ENCODE measurements at places on chromosomes 6 and 20.

DNA sequence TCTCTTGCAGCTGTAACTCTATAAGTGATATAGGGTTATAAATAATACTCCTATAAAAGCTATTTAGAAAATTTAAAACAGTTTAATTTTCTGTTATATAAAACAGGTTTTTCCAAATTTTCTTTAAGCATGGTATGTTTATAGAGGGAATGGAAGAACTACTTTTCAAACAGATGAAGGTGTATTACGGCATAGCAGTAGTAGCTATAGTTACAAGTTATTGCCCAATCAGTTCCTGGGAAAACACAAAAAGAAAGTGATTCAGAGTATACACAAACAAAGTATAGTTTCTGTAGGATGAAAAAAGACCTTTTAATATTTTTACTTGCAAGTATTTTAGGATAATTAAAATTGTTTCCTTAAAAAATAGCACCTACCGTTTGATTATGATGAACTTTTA lies 9.8 kb downstream of the SLC17A5 start:
- no peak for DNase-seq

DNA sequence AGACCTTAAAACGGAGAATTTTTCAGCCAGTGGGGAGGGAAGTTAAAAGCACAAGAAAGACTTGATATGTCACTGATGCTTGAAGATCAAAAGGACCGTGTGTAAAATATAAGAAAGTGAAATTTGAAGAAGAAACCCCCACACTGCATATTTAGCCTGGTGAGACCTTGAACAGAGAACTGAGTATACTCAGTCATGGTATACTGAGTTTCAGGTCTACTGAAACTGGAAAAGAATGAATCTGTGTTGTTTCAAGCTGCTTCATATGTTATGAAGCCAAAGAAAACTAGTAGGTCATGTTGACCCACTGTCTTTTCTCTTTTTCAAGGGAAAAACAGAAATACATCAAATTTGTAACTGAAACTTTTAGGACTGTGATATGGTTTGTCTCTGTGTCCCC lies 443.8 kb upstream of the GJE1 start:
- DNase-seq = no peak

DNA sequence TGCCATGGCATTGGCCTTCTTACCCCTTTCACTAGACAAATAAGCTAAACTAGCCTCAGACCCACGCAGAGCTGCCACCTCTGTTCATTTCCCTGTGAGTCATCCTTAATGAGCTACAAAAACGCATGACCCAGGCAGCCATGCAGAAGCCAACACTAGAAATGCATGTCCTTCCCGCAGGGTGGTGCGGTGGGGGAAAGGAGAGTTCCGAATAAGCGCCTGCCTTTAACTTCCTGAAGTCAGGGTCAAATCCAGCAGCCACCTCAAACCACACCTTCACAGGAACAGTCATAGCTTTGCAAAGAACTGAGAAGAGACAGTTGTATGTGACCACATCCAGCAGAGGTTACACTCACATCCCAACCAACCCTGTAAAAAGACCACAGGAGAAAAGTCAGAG lies 40.4 kb downstream of the IRF4 start:
- no peak for DNase-seq

DNA sequence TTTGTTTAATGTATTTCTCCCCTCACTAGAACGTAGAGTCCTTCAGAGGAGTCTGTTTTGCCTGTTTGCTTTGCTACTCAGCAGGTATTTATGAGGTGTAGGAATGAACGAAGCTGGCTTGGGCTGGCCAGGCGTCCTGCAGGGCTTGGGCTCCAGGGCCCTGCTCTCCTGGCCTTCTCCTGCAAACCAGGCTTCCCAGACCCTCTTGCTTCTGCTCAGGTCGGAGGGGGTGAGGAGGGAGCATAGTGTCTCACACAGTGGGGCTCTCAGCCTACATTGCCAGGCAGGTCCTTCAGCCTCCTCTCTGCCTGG lies 24.6 kb upstream of the MLN start:
- no peak for DNase-seq

GRCh38 chr20:62531046-62531838 lies 55.4 kb upstream of the GATA5 start:
- no peak for DNase-seq

DNA sequence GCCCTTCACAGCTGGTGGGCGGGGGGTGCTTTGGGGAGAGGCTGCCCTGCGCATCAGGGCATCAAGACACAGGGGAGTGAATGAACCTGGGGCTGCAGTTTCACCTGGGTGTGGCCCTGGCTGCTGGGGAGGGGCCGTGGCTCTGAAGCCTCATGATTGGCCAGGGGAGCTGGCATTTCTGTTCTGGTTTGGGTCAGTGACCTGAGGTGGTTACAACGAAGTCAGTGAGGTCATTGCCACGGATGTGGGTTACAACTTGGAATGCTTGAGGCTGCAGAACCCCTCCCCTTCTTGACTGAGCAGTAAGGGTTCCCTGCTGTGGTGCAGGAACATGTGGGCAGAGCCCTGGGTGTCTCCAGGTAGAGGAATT lies 3.0 kb downstream of the TCEA2 start:
- DNase-seq = peak; percentile 50

GRCh38 chr6:53703047-53703446 lies 37.5 kb upstream of the KLHL31 start:
- no peak for DNase-seq

DNA sequence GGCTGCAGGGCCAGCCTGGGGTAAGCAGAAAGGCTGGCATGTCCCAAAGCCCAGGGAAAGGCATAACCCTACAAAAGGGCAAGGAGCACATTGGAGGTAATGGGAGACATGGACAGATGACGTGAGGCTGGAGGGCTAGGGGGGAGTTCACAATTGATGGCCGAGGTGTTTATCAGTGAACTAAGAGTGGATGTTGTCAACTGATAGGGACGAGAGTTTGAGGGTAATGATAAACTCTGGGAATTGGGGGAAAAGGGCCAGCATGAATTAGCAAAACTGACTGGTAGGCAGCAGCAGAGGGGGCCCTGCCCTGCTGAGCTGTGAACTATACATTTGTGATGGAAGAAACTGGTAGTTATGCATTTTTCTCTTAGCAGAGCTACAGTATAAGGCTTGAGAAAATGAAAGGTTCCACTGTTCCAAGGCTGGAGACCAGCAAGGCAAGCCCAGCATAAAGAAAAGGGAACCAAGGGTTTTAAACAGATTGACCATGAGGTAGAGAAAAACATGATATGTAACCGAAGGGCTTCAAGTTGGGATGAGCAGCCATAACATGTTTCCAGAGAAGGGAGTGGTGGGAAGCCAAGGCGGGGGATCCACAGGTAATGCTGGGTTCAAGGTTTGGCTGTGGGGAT lies 98.1 kb upstream of the MLN start:
- no peak for DNase-seq

DNA sequence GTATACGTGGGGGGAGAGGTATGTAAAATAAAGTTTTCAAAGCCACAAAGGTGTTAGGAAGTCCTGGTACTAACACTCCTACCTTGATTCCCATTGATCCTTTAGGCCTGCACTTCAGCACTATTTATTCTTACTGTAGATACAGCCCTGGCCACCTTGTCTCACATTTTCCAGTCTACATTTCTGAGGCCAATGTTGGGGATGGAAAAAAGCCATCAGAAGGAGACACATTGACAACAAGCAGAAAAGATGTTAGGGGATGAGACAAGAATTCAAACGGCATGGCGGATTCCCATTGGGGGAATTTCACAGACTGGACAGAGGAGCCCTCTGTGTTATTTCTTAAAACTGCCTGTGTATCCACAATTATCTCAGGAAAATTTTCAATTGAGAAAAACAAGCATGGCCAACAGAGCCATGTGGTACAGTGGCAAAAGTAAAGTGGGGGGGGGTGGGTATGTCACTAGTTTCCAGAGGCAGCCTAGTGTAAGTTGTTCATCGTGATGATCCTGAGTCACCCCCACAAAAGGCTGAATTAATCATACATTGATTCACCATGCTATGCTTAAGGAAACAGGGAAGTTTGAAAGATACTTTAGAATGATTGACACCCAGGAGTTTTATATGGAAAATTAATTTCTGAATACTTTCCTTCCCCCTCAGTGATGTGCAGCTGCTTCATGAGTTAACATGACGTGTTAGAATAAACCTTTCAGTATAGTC lies 40.5 kb downstream of the RREB1 start:
- DNase-seq = no peak

DNA sequence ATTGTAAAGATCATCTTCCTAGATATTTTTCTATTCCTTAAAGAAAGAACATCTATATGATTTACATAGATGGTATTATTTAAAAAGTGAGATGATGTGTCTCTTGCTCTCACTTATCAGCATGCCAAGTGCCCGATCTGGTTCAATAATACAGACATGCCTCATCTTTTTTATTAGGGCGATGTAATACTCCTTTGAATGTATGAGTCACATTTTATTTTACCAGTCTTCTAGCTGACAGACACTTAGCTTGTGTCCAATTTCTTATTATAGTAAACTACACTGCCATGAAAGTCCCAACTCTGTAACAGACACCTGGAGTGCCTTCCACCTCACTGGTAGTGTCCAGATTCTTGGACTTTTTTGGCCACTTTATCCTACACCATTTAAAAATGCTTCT lies 586.6 kb upstream of the BTBD3 start:
- no peak for DNase-seq

- DNase-seq = peak; percentile 30
These were observed 50.4 kb downstream of the HLA-DPB1 start for GRCh38 chr6:33126101-33126714.

GRCh38 chr6:69985180-69985579 lies 118.8 kb downstream of the COL19A1 start:
- no peak for DNase-seq
